Fibroblast of the aortic adventitia (primary cell): ENCODE measurements at places on chromosomes 12 and 14.
A peak's percentile ranks its signal among the peaks of the same experiment; 100 is the strongest.

- no peak for DNase-seq
Measured at GRCh38 chr12:14431975-14432374, 66.5 kb downstream of the ATF7IP start.

GRCh38 chr12:99598785-99599184 is 48.8 kb upstream of the GARIN6 start:
- DNase-seq, result no peak

DNA sequence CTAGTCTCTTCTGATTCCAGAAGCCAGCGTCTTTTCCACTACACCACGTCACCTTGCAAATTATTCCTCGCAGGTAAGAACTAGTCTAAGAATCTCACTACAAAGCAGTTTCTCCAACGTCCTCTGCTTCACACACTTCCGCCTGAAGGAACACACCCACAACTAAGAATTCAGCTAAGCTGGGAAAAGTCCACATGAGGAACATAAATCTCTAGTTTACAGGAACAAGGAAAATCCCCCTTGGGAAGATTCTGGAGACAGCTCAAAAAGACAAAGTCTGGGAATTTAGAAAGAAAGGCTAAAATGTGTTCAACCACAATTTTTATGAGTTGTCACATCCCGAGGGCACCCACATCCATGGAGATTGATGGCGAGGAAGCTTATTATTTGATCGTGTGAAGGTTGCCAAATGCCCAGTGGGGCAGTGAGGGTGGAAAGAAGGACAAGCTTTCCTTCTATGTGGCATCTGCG is 780.2 kb upstream of the TBX3 start:
- DNase-seq, result no peak

GRCh38 chr14:102481371-102481770 is 28.2 kb downstream of the ANKRD9 start:
- DNase-seq, result no peak

DNA sequence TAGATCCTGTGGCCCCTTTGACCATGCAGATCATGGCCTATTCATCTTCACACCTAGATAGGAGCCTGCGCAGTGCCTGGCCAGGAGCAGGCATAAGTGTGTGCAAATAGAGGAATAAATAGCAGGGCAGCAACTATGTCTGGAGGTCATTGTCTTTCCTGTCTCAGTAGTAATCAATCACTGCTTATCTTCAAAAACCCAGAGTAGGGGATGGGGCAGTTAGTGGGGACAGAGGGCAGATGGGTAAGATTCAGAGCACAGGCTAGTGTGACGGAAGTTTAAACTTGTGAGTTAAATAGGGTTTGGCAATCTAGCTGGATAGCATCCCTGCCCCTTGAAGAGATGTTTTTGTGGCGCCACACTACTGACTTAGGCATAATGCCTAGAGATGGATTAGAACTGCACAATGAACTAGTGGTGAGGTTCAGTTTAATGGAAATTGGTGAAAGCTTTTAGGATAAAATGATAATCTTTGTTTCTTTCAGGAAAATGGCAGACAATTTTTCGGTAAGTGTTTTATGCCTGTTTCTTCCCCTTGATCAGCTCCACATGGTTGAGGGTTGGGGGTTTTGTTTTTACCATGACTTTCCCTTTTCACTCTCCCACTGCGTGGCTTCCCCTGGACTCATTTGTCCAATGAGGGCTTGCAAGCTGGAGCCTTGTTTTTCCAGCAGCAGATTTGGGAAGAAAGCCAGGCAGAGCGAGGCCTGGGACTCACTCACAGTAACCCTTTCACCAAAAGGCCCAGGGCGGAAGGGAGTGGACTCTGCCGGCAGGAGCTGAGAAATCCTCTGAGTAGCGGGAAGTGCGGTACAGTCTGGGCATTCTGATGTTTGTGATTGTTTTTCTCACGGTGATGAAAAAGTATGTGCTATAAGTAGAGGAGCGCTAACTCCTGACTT is 8.1 kb downstream of the LGALS3 start:
- peak; percentile 87 for DNase-seq

- no peak for DNase-seq
Measured at GRCh38 chr12:40986001-40986400, 202.1 kb upstream of the PDZRN4 start.

GRCh38 chr12:28231248-28231647 is 41.0 kb downstream of the CCDC91 start:
- DNase-seq, result no peak

DNA sequence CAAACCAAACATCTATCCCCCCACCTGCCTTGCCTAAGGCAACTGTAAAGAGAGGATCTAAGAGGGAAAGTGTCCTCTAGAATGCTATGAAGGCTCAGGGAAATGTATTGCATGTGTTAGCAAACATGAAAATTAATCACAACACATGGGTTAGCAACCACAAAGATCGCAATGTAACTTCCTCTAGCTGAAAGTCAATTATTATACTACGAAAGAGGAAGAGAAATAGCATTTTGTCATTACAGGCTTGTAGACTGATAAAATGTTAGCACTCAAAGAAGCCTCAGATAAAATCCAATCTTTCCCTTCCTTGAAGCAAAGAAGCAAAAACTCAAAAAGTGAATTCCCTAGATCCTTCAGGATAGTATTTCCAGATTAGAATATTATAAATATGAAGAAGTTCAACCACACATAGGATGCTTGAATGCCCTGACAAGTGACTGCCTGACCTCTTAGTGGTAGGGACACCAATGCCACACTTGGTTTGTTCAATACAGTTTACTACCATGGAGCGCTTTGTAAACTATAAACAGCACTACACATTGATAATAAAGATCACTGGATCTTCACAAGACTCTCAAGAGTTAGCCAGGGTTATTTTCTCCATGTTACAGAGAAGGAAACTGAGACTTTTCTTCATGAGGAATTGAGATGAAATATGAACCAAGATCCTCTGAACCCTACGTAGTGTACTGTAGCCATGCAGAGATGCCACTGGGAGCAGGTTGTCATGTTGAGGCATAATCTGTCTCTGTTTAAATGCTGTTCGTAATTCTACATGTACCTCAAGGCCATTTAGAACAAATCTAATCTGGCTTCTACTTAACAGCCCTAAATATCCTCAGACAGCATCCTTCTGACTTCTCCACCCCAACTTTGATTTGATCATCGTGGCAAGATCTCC is 100.7 kb downstream of the ITPR2 start:
- DNase-seq, result no peak

DNA sequence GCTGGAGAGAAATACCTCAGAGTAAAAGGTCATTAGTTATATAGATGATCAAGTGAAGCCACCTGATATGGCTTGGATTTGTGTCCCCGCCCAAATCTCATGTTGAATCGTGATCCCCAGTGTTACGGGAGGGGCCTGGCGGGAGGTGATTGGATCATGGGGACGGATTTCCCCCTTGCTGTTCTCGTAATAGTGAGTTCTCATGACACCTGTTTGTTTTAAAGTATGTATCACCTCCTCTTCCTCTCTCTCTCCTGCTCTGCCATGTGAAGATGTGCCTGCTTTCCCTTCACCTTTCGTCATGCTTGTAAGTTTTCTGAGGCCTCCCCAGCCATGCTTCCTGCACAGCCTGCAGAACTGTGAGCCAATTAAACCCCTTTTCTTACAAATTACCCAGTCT is 124.8 kb downstream of the FOXA1 start:
- no peak for DNase-seq

GRCh38 chr14:76056128-76056527 is 70.6 kb downstream of the IFT43 start:
- DNase-seq, result no peak

DNA sequence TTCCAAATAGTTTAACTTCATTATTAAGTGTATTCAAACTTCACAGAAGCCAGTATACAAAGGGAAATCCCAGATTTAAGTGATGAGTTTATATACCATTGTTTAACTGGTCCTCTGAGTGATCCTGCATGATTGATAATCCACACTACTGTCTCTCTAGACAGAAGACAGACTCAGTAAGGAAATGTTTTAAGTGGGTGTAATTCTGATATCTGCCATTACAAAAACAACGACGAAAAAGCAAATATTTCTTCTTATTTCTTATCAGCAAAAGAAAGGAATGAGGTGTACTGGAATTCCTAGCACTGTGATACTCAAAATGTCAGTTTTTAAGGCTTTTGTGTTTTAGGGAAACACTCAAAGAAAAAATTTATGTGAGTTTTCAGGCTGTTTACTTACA is 127.5 kb downstream of the GPHN start:
- DNase-seq, result peak; percentile 29

- peak; percentile 52 for DNase-seq
Measured at GRCh38 chr12:125142601-125143000, 77.4 kb downstream of the AACS start.

- no peak for DNase-seq
Measured at GRCh38 chr12:14303661-14304155, 61.8 kb upstream of the ATF7IP start.

DNA sequence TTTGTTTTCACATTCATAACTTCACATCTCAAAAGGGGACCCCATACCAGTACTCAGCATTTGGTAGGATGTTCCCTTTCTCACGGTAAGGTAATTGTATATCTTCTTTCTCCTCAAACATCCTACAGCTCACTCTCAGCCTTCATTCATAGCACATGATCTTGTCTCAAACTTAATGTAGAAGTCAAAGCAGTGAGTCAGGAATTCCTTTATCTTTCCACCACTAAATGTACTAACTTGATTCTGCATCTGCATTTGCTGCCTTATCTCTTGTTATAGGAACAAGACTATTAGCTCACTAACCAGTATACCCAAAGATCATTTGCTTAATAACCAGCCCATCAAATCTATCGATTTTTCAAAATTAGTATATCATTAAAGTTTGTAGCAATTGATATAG is 22.9 kb downstream of the CPSF2 start:
- DNase-seq, result peak; percentile 15

- no peak for DNase-seq
Measured at GRCh38 chr12:25072906-25073650, 121.9 kb downstream of the DNAI7 start.

DNA sequence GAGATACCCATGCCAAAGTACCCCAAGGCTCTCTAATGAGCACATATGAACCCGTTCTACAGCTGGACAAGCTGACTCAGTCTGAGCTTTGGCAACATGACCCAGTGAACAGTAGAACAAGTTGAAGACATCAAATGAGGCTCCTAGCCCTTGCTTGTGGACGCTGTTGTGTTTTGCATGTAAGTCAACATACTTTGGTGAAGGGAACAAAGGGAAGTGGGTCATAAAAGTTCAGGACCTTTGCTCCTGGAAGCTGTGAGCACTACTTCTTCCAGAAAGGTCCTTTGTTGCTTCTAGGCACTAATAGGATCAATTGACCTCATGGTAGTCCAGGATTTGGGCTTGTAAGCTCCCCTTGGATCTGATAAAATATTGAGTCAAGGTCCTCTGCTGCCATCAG is 613.5 kb upstream of the TBX3 start:
- DNase-seq, result no peak

DNA sequence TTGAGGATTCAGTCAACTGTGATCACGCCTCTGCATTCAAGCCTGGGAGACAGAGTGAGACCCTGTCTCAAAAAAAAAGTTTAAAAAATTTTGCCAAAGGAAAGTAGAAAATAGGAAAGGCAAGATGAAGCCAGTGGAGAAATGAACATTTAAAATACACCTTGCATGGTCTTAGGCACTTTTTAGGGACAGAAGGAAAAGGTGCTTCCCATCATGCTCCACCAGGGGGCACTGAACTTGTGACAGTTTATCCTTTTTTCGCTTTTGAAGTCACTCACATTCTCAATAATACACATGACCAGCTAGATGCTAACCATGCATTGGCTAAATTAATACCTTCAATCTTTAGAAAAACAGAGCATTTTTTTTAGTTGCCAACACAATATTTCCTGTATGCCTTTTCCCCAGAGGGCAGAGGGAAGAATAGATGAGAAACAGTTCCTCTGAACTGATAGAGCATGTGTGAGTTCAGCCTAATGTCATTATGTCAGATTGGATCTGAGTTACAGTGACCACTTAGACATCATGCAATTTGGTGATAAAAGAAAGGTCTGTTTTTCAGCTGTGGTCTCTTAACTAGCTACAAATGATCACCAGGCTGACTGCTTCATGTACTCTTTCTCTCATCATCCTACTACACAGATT is 221.8 kb upstream of the SSTR1 start:
- DNase-seq, result peak; percentile 28

GRCh38 chr12:6959058-6959804 is 8.1 kb downstream of the PTPN6 start:
- DNase-seq, result no peak

DNA sequence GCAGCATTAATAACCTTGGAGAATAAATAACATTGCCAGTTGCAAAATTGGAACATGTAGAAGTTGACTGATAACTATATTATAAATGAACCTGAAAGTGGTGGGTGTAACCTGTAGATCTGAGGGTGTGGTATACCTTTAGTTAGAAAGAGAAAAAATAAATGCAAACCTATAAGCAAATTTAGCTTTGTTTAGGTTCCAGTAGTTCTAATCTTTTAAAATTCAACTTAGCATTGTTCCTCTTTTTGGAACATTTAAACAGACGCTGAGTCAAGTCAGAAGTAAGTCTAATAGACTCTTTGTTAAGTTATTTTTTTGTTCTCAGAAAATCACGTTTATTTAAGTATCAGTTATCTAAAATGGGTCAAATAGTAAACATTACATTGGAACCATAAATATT is 120.0 kb downstream of the DNAI7 start:
- no peak for DNase-seq

DNA sequence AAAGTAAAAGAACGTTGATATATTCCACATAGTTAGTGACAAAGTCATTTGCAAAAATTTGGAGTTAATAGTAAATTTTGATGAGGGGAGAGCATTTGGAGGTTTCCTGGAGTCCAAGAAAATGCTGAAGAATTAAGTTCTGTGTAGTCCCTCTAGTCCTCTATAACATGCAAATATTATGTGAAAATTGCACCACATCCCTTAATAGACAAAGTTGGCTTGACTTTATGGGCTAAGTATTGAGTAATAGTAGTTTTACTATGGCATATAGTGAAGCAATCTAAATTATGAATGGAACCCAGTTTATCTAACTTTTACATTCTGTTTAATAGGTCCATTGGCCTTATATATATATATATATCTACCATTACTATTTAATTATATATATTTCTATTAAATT is 66.4 kb upstream of the DCN start:
- peak; percentile 75 for DNase-seq

- peak; percentile 74 for DNase-seq
Measured at GRCh38 chr12:130916241-130916911, 37.3 kb upstream of the ADGRD1 start.

- no peak for DNase-seq
Measured at GRCh38 chr12:85138833-85139232, 102.7 kb downstream of the LRRIQ1 start.

DNA sequence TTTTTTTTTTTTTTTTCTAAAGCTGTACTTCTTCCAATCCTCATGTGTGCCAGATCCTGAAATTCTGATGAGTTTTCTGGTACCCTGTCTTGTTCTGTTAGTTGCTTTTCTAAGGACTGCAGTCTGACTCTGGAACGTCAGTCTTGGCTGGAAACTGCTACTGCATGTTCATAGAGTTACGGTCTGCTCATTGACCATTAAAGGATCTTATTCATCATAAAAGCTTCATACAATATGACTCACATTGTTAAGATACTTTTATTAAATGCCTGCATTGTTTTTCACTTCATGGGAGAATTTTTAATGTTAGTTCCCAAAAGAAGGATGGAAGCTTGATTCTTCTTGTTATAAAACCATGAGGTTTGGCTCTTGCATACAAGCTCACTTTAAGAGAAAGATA is 233.6 kb downstream of the SYT10 start:
- no peak for DNase-seq
